ENCODE measurements at places on chromosomes 7 and 10. TPM values are rescaled to one million over a fixed set of nuclear protein-coding genes. Genes with fewer than 3 reads are reported as not detected.

- DNase-seq = no peak
Observed at GRCh38 chr10:107213861-107214260, 49.4 kb upstream of the SORCS1 start.

DNA sequence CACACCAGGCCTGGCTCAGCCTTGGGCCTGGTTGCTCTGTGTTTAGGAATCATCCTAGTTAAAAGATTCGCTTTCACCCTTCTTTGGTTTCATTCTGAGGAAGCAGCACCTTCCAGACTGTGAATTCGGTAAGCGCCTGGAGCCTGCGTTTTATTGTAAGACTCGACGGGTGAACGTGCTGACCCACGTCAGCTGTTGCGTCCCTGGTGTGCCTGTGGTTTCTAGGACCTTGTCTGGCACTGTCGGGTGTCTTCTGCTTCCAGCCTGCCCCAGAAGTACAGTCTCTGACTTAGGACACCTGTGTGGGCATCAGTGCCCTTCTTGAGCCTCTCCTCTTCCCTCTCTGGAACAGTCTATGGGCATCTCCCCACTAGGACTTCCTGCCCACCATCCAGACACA lies 26.3 kb downstream of the MKI67 start:
- no peak for DNase-seq

DNA sequence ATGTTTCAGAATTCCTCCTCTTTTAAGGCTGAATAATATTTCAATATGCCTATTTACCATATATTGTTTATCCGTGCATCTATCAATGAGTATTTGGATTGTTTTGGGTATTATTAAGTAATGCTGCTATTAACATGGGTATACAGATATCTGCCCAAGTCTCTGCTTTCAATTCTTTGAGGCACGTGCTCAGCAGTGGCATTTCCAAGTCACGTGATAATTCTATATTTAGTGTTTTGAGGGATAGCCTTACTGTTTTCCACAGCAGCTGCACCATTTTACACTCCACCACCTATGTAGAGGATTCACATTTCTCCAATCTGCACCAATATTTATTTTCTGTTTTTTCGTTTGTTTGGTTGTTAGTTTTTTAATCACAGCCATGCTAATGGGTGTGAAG lies 636.8 kb upstream of the ANKRD30A start:
- DNase-seq = no peak

DNA sequence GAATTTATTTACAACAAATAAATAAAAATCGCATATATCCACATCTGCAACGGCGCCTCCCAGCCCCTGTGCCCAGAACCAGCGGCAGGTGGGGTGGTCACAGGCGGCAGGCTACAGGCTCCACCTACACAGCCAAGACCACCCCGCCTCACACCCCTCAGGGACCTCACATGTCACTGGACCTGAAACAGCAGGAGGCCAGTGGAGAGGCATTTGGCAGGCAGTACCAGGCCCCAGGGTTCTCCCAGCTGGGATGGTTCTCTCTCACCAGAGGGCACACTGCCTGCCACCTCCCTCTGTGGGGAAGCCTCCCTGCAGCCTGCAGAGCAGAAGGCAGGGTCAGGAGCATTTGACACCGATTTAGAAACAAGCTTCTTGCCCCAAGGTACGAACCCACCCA lies 81.5 kb downstream of the MAD1L1 start:
- no peak for DNase-seq

DNA sequence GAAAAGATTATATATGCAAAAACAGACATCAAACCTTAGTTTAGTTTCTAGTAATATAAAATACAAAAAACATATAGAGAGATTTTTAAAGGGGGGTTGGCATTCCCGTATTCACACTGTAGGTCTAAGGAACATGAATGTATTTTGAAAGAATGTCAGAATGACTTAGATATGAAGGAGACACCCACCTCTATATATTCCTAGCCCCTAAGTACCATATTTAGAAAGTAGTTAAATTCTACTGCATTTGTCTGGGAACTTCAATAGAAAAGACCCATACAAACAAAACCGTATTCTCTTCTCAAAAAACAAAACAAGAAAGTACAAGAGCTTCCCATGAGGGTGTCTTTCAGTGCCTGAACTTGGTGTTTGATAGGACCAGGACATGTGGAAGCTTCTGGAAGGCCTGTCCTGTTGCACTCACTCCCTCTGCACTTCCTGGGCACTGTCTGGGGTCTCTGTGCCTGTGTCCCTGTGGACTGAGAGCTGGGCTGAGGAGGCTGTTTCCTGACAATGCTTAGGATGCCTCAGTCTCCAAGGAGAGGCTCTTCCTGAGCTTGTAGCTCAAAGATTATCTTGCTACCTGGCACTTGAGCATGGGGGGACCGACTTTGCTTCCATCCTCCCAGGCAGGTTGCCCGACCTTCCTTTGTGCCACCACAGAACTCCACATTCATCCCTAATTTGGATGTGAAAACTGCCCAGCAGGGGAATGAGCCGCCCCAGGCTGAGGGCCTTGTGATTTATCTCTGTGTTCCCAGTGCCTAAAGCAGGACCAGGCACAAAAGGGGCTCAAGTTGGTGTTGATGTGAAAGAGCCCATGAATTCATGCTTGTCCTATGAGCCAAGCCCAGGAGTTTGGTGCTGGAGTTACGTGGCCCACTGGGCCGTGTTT lies 44.4 kb upstream of the KLF6 start:
- DNase-seq = no peak

- DNase-seq = no peak
Observed at GRCh38 chr7:142407939-142408570, 150.2 kb upstream of the PRSS58 start.

- DNase-seq = no peak
Observed at GRCh38 chr10:96986200-96986856, 154.2 kb downstream of the LCOR start.

- DNase-seq = no peak
Observed at GRCh38 chr7:106070567-106071254, 41.4 kb downstream of the SYPL1 start.

- DNase-seq = no peak
Observed at GRCh38 chr10:12432402-12433189, 83.2 kb downstream of the CAMK1D start.

DNA sequence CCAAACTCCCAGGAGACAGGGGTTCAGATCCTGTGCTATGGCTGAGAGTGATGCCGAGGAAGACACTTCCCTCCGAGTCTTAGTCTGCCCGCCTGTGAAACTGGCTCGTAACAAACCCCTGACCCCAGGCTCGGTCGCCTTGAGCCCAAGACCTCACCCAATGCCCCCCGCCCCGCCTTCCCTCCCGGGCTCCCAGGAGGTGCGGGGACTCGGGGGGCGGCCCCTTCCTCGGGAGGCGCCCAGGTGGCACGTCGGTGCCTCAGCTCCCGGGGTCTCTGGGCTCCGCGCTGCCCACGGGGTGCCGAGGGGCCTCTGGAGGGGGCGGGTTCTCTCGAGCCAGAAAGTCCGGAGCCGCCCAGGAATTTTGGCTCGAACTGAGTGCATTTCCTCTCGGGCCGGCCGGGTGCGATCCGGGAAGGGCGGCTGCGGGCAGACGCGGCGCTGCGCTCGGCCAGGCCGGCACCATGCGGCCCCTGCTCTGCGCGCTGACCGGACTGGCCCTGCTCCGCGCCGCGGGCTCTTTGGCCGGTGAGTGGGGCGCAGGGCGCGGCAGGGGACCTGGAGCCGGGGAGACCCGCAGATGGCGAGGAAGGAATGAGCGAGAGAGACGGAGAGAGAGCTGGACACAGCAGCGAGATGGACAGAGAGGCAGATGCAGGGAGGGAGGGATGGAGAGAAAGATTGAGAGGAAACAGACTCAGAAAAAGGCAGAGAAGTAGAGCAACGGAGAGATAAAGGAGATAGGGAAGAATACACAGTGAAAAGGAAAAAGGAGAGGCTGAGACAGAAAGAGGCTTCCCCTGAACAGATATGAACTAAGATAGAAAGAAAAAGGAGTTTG lies at the start of gene PLAC9:
Gene PLAC9 (plus strand): TSS at position 432 of the 841 bp plus-strand sequence. CDS start 33 bp downstream, at position 465.
- DNase-seq = no peak

GRCh38 chr10:37860494-37861190 lies 3.2 kb upstream of the ZNF248 start:
- peak; percentile 21 for DNase-seq

DNA sequence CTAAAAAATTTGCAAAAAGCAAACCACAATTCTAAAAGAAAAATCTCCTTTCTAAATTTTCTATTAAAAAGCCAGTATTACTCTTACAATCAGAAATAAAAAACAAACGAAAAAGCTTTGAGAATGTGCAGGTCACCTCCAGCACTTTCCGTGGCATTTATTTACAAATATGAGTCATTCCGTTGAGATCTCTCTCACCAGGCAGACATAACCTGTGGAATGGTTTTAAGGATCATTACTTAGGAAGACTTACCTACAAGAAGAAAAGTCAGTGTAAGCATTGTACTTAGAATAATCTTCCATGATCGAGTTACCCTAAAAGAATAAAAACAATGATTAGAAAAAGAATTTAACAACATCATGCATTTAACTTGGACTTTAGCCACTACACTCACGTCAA lies 3.3 kb downstream of the SUN3 start:
- no peak for DNase-seq

- no peak for DNase-seq
Observed at GRCh38 chr7:6630007-6630849, 6.9 kb upstream of the ZNF316 start.

FAM25A gene
- total RNA-seq = not detected

IGF2BP3 gene
- not detected for total RNA-seq

APBB1IP gene
- total RNA-seq = 2.9 TPM
